ENCODE measurements at places on chromosomes 11 and 22.

GRCh38 chr22:45441138-45441537, 27.6 kb downstream of the RIBC2 start:
- DNase-seq: peak; percentile 78

GRCh38 chr11:19525276-19525675, 187.4 kb upstream of the NAV2 start:
- DNase-seq: no peak

DNA sequence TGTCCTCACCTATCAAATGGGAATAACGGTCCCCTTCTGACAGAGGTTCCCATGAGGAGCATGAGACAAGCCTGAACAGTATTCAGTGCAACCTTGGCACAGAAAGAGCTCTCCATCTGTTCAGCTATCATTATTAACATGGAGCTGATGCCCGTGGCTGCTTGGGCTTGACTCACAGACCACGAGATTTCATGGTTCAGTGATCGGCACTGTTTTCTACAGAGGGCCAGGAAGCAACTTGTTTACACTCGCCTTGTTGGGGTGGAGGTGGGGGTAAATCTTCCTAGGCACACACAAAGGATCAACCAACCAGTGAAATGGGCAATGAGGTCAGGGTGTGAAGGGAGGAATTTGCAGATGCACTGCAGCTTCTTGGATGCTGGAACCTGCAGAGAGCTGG, 88.2 kb downstream of the CWC15 start:
- peak; percentile 4 for DNase-seq

- DNase-seq: no peak
These were observed 1.6 kb downstream of the IL2RB start for GRCh38 chr22:37148031-37148651.

DNA sequence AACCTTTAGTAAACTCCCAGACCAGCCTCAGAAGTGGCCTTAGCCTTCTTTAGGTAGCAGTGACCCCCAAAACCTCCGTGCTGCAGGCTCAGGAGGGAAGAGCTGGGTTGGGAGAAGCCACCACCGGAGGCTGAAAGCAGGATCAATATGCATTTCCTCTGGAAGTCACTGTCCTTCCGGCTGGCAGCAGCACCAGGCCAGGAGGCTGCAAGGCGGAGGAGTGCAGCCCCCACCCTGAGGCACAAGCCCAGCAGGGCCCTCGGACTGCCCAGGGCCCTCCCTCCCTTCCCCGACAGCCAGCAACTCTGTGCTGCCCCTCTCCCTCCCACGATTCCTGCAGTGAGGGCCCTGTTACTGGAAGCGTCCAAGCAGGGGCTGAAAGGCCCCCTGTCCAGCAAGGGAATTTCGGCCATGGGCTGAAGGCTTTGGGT, 3.2 kb upstream of the NRXN2 start:
- DNase-seq: no peak

- DNase-seq: peak; percentile 82
These were observed 59.2 kb downstream of the SLC35F2 start for GRCh38 chr11:107799218-107799859.

- no peak for DNase-seq
These were observed 5.2 kb downstream of the ACAD8 start for GRCh38 chr11:134258577-134258976.

DNA sequence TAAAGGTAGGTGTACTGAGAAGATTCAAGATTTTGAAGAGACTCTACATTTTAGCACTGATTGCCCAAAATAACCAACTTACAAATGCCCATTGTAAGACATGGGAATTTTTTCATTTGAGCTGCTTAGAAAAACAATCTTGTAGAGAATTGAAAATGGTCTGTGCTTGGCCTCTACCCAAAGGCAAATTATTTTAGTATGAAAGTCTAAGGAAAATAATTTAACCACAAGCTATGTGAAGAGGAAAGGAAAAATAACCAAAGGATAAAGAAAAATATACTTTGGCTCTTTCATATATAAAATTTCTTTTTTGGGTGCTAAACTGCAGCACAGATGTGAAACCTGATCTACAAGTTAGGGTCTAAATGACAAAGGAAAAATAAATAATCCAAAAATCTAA, 54.9 kb downstream of the ME3 start:
- DNase-seq: no peak

GRCh38 chr22:24402460-24403192, 24.8 kb upstream of the ADORA2A start:
- DNase-seq: peak; percentile 86

DNA sequence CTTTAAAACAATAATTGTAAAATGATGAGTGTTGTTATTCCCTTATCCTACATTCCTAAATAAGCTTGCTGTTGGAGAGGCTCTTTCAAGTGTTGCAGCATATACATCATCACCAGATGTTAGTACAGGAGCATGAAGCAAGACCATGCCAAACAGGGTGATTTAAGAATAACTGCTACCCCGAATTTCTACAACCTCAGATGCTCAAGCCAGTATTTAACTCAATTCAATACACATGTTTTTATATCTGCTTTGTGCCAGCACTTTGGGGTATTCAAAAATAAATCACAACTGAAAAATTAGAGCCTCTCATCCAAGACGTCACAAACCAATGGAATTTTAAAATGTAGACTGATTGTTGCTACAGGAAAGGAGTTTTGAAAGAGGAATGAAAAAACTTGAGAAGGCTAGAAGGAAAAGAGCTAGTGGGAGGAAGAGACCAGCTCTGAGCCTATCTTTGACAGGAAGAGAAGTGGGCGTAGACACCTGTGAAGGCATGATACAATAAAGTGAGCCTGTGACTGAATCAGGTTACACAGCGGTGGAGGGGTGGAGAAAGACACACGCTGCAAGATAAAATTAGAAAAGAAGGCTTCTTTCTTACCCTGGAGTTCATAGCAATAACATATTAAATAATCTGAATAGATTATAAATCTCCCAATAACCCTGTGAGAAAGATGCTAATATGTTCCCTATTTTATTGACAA, 95.8 kb downstream of the DLG2 start:
- no peak for DNase-seq

DNA sequence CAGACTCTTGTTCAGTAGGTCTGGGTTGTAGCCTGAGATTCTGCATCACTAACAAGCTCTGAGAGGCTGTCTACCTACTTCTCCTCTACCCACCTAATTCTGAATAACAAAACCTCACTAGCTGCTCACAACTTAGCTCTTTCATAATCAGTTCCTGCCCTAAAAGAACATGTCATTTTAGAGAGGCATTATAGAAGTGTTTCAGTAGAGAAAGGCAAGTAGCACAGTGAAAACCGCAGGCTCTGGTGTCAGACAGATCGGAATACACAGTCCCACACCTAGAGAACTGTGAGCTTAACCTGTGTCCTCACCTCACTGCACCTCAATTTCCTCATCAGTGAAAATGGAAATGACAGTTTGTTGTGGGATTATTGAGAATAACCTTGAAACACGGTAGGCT, 1337.6 kb upstream of the TENM4 start:
- DNase-seq: no peak

DNA sequence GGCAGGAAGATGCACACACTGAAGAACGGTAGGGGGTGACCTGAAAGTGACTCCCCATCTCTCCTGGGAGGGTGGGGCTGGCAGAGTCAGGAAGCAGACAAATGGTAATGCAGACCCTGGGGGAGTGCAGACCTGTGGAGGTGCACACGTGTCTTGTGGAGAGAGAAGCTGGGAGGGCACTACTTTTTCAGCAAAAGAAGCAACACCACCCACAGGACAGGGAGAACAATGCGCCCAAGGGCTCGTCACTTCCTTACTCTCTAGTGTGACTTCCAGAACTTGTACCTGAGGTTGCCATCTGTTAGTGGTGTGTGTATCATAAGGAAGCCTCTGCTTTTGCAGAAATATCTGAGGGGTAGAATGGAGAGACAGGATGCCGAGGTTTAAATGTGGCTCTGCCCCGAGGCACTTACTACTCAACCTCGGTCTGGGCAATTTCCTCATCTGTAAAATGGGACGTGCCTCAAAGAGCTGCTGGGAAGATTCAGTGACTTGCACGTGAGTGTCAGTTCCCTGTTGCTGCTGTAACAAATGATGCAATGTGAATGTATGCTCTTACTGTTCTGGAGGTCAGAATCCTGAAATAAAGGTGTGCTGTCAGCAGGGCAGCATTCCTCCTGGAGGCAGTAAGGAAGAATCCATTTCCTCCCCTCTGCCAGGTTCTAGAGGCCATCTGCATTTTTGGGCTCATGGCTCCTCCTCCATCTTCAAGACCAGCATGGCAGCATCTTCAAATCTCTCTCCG, 323.4 kb downstream of the SHANK2 start:
- DNase-seq: no peak

GRCh38 chr22:46857885-46858143, 95.4 kb downstream of the TBC1D22A start:
- no peak for DNase-seq

GRCh38 chr11:15336021-15336420, 221.3 kb downstream of the INSC start:
- no peak for DNase-seq

DNA sequence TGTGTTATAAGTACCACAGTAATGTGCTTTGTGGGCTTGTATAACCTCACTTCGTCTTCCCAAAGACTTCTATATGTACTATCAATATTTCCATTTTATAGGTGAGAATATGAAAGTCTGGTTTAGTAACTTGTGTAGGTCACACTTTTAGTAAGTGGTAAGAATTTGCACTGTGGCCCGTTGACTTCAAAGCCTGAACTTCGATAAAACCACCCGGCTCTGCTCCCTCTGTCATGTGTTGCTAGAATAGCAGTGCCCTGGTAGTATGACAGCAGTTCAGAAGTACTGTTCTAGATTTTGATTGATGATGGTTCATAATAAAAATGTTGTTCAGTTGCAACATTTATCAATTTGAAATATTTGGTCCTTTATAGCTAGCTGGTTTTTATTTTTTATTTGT, 110.2 kb upstream of the SORL1-AS1 start:
- no peak for DNase-seq

DNA sequence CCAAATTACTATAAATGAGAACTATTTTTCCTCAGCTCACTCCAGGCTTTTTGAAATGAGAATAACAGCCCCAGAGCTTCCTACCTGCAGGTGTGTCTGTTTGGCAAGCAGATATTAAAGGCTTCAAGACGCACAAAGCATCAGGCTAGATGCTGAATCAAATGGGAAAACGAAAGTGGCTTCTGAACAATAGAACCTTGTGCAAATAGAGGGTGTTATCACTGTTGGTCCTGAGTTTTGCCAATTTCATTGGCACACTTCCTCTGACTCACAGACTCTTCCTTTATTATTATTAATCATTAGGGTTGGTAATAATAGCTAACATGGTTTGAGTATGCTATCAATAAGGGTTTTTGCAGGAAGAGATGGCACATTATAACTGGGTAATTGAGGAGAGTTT, 13.4 kb downstream of the SYT13 start:
- DNase-seq: no peak

DNA sequence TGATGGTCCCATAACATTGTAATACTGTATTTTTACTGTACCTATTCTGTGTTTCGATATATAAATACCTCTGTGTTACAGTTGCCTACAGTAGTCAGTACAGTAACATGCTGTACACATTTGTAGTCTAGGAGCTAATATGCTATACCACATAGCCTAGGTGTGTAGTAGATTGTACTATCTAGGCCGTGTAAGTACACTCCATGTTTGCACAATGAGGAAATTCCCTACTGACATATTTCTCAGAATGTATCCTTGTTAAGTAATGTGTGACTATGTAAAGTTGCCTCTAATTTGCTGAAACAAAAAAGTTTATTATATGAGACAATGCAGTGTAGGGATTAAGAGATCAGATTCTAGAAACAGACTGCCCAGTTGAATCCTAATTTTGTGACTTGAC, 21.3 kb downstream of the CAPRIN1 start:
- DNase-seq: no peak

DNA sequence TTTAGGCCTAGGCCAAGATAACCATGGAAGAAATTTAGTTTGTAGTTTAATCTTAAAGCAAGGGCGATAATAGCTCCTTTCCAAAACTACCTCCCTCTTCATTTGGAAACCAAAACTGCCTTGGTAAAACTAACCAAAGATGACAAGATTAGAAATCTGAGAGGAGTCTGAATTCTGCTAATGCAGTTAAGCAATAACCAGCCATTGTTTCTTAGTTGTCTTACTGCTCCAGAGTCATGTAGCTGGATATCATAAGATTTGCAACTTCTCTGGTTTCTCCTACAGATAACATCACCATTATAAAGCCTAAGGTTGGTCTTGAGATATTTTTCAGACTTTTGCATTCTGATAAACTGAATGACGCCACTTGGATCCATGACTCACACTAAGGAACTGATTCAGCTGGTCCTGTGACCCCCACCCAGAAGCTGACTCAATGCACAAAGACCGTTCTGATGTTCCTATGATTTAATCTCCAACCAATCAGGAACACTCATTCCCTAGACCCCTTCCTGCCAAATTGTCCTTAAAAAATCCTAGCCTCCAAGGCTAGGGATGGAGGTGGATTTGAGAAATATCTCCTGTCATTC, 200.8 kb downstream of the LUZP2 start:
- no peak for DNase-seq

GRCh38 chr11:134861490-134862104, 449.6 kb upstream of the B3GAT1 start:
- DNase-seq: no peak

Measured in AG20443 (cell line).